SK-N-SH treated with all-trans-retinoic acid at 6 μM for 48 hours (cell line): ENCODE measurements at places on chromosomes 5 and 9.

- ATAC-seq: no peak
These were observed 3.0 kb downstream of the NKX2-5 start for GRCh38 chr5:173231996-173232498.

- ATAC-seq: no peak
These were observed 16.4 kb downstream of the ZSWIM6 start for GRCh38 chr5:61348447-61348846.

GRCh38 chr5:142151436-142152383 is 43.1 kb downstream of the NDFIP1 start:
- peak; percentile 93 for ATAC-seq

GRCh38 chr5:78341440-78341839 is 19.0 kb upstream of the SCAMP1 start:
- ATAC-seq: no peak

DNA sequence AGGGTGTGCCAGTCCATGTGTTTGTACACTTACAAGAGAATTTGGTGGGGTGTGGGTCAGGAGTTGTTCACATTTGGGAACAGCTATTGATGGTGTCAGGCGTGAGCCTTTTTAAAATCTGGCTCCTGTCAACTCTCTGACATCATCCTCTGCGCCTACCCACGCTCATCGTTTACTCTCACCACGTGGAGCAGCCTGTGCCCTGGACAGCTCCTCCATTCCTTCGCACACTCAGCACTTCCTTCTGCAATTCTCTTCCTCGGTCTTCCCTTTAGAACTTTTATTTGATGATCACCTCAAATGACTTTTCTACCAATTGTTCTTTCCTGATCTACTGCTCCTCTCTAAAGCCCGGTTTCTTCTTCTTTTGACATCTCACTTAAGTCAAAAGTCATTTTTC is 42.1 kb upstream of the GNAQ start:
- ATAC-seq: no peak

DNA sequence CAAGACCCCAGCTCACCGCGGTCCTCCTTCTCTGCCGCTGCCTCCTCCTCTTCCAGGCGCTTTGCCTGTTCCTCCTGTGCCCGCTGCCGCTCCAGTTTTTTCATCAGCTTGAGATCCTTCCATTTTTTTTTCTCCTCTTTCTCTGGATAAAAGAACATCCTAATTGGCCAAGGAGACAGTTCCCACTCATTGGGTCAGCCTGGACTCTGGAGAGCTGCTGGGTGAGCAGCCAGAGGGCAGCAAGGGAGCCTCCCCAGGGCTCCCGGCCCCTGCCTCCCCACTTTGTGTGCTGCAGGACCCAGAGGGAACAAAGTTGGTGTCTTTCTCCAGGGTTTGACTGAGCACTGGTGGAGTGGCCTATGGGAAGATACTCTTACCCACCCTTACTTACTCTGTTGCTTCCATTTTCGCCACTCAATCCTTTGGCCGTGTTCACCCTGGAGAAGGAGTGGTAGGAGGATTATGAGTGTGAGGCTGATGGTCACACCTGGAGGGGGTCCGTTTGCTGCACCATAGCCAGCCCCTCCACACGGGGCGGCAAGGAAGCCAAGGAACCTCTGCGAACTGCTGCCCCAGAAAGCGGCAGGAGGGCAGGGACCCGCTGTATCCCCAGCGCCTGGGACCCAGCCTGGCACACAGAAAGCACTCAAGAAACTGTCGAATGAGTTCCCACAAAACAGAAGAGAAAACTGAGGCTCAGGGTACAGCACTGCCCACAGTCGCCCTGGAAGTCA is 708 bp downstream of the SPOUT1 start:
- ATAC-seq: peak; percentile 6

DNA sequence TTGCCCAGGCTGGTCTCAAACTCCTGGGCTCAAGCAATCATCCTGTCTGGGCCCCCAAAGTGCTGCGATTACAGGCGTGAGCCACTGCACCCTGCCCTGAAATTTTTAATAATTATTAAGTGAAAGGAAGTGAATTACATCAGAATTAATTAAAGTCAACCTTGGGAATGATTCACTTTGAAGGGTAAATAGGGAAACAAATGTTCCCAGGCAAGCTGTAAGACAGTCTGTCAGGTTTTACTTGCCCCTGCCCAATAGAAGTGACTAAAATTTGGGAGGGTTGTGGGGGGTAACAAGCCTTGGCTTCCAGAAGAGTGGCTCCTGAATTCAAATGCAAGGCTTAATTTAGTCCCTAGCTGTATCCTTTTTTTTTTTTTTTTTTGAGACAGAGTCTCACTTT is 1.3 kb upstream of the LIX1 start:
- ATAC-seq: no peak

GRCh38 chr5:89216606-89217005 is 333.6 kb upstream of the MEF2C start:
- ATAC-seq: no peak

- no peak; the same call in 2 of the 3 replicates for ATAC-seq
These were observed 6.8 kb upstream of the APBA1 start for GRCh38 chr9:69678843-69679538.

GRCh38 chr5:147822686-147823491 is 8.6 kb downstream of the SPINK1 start:
- ATAC-seq: peak; percentile 99

- no peak for ATAC-seq
These were observed 589.7 kb downstream of the ANXA1 start for GRCh38 chr9:73741316-73741715.

- ATAC-seq: no peak
These were observed 105.7 kb downstream of the ATG10 start for GRCh38 chr5:82077496-82077895.

- ATAC-seq: no peak
These were observed 7.3 kb downstream of the SH3RF2 start for GRCh38 chr5:145943674-145944121.

- ATAC-seq: no peak
These were observed 41.2 kb downstream of the SLC46A2 start for GRCh38 chr9:112849363-112849922.

DNA sequence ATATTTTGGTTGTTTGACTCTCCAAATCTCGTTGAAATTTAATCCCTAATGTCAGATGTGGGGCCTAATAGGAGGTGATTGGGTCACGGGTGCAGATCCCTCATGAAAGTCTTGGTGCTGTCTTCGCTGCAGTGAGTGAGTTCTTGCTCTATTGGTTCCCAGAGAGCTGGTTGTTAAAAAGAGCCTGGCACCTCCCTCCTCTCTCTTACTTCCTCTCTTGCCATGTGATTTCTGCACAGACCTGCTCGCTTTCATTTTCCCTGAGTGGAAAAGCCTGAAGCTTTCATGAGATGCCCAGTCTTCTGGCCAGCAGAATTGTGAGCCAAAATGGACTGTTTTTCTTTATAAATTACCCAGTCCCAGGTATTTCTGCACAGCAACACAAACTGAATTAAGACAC is 221.6 kb downstream of the MAT2B start:
- no peak for ATAC-seq

DNA sequence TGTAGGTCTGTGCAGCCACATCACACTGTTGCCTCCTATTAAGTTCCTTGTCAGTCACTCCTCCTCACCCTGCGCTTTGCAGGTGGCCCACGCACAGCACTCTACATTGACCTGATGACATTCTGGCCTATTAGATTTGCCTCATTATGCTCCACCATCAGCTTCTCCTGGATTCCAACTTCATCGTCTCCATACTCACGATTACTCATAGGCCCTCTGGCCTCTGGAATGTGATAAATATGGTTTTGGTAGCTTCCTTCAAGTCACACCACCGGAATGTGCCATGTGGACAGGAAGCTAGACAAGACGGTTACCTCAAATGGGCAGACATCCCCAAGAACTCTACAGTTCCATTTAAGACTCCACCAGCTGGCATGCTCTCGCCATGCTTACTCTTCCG is 158.0 kb upstream of the LHFPL2 start:
- ATAC-seq: peak; percentile 83

- ATAC-seq: no peak
These were observed 40.4 kb upstream of the HSPB3 start for GRCh38 chr5:54415147-54415546.

- ATAC-seq: no peak
These were observed 79.7 kb upstream of the ICE1 start for GRCh38 chr5:5342784-5343183.

DNA sequence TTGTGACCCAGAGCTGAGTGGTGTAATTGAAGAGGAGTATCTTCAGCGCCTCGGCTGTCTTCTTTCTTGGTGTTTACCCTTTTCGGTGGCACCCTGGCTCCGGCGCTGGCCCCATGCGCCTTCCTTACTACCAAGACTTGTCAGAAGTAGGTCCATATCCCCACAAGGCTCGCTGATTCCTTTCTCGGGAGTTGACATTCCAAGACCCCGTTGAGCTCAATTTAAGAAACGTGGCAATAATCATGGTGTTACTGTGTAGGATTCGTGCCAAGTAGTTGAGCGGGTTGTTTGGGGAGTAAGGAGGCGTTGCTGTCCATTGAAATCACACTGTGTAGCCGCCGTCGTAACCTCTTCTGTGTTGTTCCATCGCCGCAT is 795 bp downstream of the NDUFAF2 start:
- peak; percentile 57 for ATAC-seq

GRCh38 chr9:16030528-16031185 is 477.8 kb downstream of the CCDC171 start:
- peak; percentile 54; the same call in 2 of the 3 replicates for ATAC-seq

DNA sequence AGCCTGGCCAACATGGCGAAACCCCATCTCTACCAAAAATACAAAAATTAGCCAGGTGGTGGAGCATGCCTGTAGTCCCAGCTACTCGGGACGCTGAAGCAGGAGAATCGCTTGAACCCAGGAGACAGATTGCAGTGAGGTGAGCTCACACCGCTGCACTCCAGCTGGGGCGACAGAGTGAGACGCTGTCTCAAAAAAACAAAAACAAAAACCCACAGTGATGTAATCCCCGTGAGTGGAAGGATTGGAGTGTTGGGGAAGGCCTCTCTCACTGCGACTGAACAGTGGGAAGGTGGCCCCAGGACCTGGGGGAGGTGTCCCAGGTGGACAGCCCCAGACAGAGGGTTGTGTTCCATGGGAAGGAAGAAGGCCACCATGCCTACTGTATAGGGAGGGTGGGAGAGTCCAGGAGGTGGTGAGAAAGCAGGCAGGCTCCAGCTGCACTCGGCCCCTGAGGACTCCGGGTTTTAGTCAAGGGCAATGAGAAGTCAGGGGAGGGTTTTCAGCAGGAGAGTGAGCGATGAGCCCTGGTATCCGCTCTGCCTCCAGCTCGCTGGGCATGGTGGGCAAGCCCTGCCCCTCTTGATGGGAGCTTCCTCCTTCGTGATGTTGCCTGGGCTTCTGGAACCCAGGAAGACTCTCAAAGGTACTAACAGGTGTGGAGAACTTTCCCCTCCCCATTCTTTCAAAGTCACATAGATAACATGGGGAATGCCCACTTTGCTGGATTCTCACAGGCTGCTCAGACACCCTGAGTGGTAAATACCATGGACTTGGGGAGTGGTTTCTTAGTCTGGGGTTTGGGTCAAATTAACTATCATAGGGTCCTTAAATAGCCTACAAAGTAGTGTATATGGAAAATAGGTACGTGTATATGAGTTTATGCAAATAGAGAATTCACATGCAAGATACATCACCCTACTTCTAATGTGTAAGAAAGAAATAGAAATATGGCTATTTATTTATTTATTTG is 74.7 kb downstream of the PPARGC1B start:
- no peak for ATAC-seq

DNA sequence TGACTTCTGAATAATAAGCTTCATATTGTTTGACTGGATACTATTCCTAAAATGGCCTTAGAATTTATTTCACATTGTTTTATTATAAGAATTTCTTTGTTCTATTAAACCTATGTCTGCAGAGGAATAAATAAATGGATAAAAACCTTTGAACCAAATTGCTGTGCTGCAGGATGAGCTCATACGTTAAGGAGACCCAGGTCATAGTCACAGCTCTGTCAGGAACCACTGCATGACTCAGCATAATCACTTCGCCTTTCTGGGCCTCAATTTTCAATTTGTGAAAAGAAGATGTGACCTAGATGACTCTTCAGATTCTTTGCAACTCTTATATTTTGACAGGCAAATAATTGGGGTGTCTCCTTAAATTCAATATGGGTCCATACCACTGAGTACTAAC is 36.7 kb upstream of the HMHB1 start:
- ATAC-seq: 0 out of 3 replicates have a peak, but pooled peaks have one; percentile 32

DNA sequence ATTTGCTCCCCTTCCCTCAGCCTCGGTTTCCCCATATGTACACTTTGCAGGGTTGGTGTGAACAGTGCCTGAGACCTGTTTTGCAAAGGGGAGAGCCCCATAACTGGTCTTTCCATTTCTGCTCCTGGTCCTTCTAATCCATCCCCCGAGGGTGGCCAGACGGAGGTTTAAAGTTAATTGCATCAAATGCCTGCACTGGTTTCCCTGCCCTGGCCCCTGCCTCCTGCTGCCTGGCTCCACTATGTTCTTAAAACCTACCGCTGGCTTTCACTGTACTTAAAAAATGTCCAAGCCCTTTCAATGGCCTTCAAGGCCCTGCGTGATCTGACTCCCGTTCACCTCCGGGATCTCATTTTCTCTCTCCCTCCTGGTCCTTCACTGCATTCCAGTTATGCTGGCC is 183.0 kb downstream of the RGS3 start:
- no peak for ATAC-seq

DNA sequence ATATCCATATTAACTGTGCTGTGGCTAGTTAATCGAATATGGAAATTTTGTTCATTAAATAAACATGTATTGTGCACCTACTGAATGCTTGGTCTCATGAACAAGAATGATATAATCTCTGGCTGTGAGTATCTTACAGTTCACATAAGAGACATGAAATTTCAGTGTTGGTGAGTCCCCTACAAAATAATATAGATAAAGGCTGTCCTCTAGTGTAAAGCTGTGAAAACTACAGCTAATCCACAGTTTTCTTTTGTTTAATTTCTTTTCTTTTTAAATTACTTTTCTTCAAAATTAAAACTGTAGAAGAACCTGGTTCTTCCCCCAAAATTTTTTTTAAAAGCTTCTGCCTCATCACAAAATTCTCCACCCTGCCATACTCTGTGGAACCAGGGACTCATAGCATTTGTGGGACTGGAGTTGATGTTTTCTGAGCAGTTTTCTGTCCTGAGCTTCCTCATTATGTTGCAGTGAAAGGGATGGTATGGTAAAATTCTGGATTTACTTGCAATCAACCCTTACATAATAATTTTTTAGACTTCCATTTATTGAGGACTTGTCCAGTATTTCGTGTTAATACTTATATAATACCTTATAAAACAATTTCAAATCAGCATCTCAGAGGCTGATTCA is 135.0 kb downstream of the STK32A start:
- peak; percentile 89 for ATAC-seq

- no peak for ATAC-seq
These were observed 164.6 kb downstream of the CCDC171 start for GRCh38 chr9:15717290-15717967.
